ENCODE measurements at places on chromosomes 11 and 22. TPM values are rescaled to one million over a fixed set of nuclear protein-coding genes. Genes with fewer than 3 reads are reported as not detected.
A peak's percentile ranks its signal among the peaks of the same experiment; 100 is the strongest.

DNA sequence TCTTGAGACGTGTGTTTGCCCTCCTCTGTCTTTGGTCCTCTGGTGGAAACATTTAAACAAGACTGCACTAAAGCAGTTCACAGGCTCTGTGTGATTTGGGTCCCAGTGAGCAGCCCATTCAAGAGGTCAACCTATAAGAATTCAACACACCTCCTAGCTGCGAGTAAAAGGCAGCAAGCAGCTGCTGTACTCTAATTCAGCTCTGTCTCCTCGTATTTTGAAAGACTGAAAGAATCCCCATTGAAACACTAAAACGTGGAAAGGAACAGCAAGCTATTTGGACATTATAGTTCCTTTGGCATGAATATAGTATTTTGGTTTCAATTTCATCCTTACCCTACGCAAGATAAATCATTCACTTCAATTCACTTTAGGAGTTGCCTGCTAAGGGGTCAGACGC is 1046.7 kb downstream of the DLG2 start:
- no peak for DNase-seq

GRCh38 chr11:78277314-78277994 is 88.7 kb downstream of the USP35 start:
- DNase-seq, result no peak

- peak; percentile 65 for DNase-seq
Measured at GRCh38 chr11:18374956-18375355, 19.4 kb upstream of the LDHA start.

DNA sequence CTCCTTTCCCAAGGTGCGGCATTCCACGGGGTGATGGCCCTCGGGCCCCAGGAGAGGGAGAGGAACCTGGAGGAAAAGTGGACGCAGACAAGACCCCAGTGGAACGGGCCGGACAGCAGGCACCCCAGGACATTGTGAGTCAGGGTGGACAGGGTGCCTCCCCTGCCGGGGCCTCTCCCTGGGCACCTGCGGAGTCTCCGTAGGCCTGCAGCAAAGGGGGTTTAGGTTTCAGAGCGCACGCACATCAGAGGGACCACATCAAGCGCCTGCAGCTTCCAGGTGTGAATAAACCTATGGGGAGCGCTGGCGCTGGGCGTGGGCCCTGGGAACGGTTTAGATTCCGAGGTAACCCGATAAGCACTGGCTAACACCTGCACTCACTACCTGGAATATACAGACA is 22.7 kb upstream of the FGF19 start:
- DNase-seq, result no peak

The SCGB1A1 gene
- not detected for total RNA-seq

The TSSK2 gene
- not detected for total RNA-seq

The TMEM9B gene
- total RNA-seq, result 33.6 TPM

The CRYBA4 gene
- not detected for total RNA-seq

GRCh38 chr11:119371778-119372182 is 9.7 kb downstream of the USP2 start:
- DNase-seq, result peak; percentile 66

The MFNG gene
- total RNA-seq, result 5.4 TPM

The OR5T1 gene
- not detected for total RNA-seq

The SOX10 gene
- total RNA-seq, result 2.7 TPM

DNA sequence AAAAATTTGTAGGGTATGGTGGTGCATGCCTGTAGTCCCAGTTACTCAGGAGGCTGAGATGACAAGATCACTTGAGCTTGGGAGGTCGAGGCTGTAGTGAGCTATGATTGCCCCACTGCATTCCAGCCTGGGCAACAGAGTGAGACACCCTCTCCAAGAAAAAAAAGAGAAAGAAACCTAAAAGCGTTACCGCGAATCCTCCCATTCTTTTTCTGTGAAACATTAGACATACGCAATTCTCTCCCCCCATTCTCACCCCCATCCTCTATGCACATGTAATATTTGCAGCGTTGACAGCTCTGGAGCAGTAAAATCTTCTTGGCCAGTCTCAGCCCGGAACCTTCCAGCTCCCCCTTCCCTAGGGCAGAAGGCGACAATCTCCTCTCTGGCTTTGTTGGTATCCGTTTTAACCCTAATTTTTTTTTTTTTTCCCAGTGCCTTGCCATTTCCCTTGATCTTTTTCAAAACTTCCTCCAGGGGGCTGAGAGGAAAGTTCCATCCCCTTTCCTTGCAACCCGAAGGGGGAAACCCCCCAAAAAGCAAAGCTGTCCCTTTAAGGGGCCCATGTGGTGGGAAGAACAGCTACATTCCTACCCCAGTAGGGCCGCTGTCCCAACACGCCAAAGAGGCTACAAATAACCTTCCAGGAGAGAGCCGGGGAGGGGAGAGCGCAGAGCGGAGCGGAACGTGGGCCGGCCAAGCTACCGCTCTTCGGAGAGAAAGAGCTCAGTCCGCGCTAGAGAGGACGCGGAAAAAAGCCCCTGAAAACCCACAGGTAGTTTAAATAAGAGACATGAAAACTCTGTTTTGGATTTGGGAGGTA is 1.9 kb downstream of the LRP4 start:
- peak; percentile 52 for DNase-seq

DNA sequence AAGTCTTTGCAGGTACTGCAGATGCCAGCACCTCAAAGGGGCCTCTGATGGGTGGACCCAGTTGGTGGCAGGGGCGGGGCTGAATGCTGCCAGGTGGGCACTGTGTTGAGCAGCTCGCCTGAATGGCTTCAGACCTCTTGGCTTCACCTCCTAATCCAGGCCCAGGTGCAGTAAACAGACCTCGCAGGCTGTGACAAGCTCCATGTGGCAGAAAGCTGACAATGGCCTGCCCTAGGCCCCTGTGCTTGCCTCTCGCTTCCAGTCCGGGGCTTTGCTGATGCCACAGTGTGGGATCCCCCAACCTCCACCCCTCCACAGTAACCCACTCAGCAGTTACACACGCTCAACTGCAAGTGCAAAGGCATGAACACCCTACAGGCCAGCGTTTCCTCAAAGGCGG is 9.4 kb downstream of the IGLL1 start:
- no peak for DNase-seq

- no peak for DNase-seq
Measured at GRCh38 chr11:60485987-60486386, 6.6 kb upstream of the MS4A12 start.

DNA sequence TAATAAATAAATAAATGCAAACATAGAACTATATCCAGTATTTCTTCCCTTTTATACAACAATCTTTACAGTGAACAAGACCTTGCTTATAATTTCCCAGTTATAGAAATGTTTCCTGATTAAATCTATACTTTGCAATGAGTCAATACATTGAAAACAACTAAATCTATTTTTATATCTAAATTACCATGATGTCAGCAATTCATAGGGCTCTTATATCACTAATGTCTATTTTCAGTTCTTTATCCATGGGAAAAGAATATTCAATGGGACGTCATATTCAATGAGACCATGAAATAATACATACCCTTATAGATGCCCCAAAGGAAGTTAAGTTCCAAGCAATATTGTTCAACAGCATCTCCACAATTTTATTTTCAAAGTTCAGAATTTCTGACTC is 359.9 kb downstream of the CASP12 start:
- no peak for DNase-seq

DNA sequence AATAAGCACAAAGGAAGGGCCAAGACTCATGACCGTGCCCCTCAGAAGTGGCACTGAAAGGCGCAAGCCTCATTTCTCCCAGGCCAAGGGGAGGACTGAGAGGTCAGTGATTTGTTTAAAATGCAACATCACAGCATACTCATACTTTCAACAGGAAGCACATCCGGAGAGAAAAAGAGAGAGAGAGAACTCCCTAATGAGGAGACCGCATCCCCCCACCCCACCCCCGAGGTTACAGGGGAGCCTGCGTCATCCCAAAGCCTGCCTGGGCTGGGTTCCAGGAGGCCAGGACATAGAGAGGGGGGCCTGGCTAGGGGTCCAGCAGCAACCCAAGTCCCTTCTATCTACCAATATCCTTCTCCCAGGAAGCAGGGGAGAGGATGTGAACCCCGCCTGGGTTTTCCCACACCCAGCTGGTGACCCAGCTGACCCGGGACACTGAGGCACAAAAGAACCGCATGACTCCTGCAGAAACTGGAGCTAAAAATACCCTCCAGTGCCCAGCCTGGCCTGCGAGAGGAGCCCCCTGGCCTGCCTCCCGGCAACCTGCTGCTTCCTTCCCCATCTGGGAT is 3.8 kb downstream of the CSNK1E start:
- no peak for DNase-seq

DNA sequence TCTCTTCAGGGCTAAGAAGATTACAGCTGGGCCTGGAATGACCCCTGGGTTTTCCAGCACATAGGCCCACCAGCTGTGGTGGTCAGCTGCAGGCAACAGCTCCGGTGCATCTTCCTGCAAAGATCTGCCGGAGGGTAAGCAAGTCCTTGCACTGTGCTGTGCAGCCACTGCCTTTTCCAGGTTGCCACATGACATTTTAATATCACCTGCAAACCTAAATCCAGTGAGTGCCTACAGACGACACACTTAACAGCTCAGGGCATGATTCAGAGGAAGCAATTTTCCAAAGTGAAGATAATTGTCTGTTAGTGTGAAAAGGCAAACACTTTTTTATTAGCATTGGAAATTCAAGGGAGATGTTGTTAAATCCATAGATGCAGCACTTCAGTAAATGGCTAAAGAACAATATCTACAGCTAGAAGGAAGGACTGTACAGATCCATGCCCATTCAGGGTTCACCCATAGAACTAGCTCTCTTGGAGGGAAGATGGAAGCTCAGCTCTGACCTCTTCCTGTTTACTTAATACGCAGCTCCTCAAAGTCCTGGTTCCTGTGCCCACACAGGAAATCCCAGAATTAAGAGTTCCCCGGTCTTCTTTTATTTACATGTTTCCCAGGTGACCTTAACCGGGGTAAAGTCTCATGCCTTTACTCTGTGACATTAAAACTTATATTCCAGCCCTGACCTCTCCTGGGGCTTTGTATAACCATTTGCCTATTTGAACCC is 13.3 kb upstream of the NRIP3 start:
- no peak for DNase-seq

The MMP12 gene
- total RNA-seq, result not detected

The B3GAT1 gene
- total RNA-seq, result 45.7 TPM

DNA sequence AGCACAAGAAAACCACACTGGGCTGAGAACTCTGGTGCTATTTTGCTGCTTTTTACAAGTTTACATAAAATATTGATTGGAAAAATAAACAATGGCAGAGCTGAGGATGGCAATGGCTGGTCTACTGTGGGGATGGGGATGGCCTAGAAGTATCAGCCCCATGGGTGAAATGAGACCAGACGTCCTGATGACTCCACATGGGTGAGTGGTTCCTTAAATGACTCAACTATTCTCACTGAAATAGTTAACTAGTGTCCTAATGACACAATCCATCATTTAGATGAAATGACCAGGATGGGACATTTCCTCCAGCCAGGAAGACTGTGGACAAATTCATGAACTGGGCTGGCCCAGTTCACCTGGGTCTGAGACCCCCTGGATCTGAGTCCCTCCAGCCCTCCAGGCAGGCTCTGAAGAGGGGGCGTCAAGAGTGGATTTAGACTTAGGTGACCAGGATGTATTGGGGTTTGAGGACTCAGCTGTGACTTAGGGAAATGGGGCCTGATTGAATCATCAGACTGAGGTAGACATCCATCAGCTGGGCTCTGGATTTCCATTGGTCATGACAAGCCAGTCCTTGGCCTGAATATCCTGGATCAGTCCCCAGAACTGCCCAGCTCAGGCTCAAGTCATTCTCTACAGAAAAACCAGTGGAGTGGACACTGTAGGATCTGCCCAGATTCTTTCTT is 98.2 kb upstream of the IGLL5 start:
- DNase-seq, result no peak

- DNase-seq, result no peak
Measured at GRCh38 chr22:25964961-25965730, 204.1 kb upstream of the SEZ6L start.

DNA sequence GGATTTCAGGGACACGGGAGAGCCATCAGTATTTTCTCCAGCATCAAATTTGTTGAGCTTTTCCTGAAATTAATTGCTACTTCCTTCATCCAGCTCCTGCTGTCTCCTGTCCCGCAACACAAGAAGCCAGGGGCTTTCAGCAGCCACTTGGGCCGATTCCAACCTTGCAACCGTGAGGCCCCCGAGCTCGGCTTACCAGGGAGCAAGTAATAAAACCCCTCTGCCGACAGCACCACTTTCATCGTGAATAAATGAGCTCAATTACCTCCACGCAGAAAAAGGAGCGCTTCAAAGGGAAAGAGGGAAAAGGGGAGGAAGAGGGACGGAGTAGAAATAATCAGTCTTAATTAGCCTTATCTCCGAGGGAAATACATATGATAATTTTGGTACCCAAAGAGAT is 76.6 kb downstream of the CELSR1 start:
- no peak for DNase-seq

The ENDOD1 gene
- total RNA-seq, result 15.3 TPM
